ENCODE measurements at places on chromosomes 13 and 19. TPM values are rescaled to one million over a fixed set of nuclear protein-coding genes. Genes with fewer than 3 reads are reported as not detected.

Gene CYP2A6
- not detected for polyA plus RNA-seq

Gene TIMM13
- 76.9 TPM for polyA plus RNA-seq

Gene IZUMO1
- 0.03 TPM for polyA plus RNA-seq

Gene SOX1
- polyA plus RNA-seq, result not detected

Gene ATXN8OS
- polyA plus RNA-seq, result not detected

Gene CERS1
- polyA plus RNA-seq, result 7.3 TPM

Gene TRIM13
- 8.3 TPM for polyA plus RNA-seq

DNA sequence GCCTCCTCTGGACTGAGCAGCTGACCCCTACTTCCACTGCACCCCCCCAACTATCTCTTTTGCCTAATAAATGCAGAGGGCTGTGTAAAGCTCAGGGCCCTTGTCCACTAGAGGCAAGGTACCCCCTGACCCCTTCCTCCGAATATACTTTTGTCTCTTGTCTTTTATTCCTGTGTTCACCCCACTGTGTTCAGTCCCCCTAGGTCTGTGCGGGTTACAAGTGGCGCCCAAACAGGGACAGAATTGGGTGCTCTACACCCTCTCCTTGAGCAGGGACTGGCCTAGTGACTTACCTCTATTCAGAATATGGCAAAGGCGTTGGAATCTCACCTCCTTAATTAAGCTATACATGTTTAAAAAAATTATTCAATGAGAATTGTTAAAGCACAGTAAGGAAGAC, 15.0 kb downstream of the ZNF350 start:
- H3K36me3 ChIP-seq, result peaks cover 84% of the 10 kb centered on the region
- H3K27ac ChIP-seq, result no peak overlapping the region
- no peaks in the 10 kb centered on the region for H3K27me3 ChIP-seq

GRCh38 chr19:1475751-1476437, 3.1 kb downstream of the C19orf25 start:
- H3K4me3 ChIP-seq, result no peak overlapping the region
- peaks cover 16% of the 10 kb centered on the region for H3K4me1 ChIP-seq
- H3K27ac ChIP-seq, result no peak overlapping the region

DNA sequence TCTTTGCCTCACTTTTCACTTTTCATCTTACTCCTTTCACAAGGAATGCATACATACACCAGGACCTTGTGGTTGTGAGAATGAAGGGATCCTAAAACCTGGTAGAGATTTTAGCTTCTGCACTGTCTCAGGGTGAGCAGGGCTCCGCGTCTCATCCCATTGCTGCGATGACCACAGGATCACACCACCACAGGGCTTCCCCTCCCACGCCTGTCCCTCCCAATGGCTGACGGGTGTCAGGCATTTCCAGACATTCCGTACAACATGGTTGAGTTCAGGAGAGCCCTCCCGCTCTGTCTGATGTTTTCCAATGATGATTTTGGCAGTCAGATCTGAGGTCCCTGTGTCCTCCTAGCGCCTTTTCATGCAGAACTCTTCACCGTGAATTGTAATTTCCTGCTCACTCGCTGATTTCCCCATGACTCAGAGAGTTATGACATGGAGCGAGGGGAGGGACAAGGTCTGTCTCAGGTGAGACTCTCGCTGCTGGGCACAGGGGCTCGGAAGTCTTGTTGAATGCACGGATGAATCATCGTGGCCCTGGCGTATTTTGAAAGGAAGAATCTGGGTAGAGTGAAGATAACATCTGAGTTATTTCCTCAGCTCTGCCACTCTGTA, 102.8 kb downstream of the TEX29 start:
- H3K27ac ChIP-seq, result no peak overlapping the region
- peaks cover 69% of the 10 kb centered on the region for H3K27me3 ChIP-seq
- no peaks in the 10 kb centered on the region for H3K36me3 ChIP-seq
- H3K4me1 ChIP-seq, result no peaks in the 10 kb centered on the region
- no peak for DNase-seq
- no peak overlapping the region for H3K4me3 ChIP-seq

DNA sequence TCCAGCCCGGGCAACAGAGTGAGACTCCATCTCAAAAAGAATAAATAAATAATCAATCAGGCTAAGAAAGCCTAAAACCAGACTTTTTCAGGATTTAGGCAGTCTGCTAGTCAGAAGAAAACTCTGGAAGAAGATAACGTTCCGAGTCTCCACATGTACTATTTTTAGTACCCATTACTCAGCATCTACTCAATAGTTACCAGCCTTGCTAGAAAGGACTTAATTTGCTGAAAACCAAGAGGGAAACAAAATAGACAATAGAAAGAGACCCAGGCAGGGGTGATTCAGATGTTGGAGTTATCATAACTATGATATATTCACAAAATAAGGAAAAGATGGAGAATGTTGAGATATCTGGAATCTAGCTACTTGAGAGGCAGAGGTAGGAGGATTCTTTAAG, 3.6 kb upstream of the LIN7B start:
- peaks cover 40% of the 10 kb centered on the region for H3K36me3 ChIP-seq
- H3K27ac ChIP-seq, result no peak overlapping the region
- DNase-seq, result no peak
- no peak overlapping the region for H3K4me3 ChIP-seq
- H3K4me1 ChIP-seq, result peaks cover 13% of the 10 kb centered on the region
- no peaks in the 10 kb centered on the region for H3K27me3 ChIP-seq

GRCh38 chr19:33094436-33095067, 13.6 kb downstream of the GPATCH1 start:
- peaks cover 42% of the 10 kb centered on the region for H3K36me3 ChIP-seq
- no peak overlapping the region for H3K4me3 ChIP-seq
- DNase-seq, result no peak
- H3K27me3 ChIP-seq, result no peaks in the 10 kb centered on the region
- H3K4me1 ChIP-seq, result no peaks in the 10 kb centered on the region

DNA sequence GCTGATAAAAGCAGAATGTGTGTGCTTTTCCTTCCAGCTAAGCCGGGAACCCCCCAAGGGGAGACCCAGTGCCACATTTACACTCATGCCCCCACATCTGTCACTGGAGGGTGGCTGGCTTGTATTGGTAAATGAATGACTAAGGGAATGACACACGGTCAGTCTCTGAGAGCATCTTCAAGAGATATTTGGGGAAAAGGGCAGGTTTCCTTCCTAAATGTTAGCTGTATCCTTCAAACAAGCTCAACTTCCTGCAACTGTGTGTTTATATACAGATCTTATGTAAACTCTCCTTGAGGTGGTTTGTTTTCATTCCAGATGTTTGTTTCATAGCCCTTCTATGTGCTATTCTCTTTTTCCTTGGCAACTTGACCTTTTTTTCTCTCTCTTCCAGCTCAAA, 192.6 kb downstream of the COL4A1 start:
- H3K4me1 ChIP-seq, result no peaks in the 10 kb centered on the region
- H3K27ac ChIP-seq, result no peak overlapping the region
- no peak for DNase-seq

DNA sequence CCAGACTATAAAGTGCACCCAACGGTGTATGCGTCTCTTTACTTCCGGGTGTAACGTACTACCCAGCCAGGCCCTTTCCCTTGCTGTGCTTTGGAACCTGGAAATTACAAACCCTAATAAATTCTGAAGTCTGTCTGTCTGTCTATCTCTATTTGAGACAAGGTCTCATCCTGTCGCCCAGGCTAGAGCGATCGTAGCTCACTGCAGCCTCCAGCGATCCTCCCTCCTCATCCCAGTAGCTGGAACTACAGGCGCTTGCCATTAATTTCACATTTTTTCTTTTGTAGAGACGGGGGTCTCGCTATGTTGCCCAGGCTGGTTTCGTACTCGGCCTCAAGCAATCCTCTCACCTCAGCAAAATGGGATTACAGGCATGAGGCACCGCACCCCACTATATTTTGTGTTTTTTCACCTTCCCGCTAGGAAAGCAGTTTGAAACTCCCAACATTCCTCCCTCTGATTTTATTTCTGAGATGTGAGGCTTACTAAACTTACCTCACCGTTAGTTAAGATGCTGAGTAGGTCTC, 469 bp upstream of the RNF6 start:
- peaks cover 10% of the 10 kb centered on the region for H3K4me1 ChIP-seq
- H3K4me3 ChIP-seq, result peak overlapping the region; percentile 82
- H3K36me3 ChIP-seq, result peaks cover 31% of the 10 kb centered on the region
- peak overlapping the region; percentile 95 for H3K27ac ChIP-seq
- H3K27me3 ChIP-seq, result no peaks in the 10 kb centered on the region

DNA sequence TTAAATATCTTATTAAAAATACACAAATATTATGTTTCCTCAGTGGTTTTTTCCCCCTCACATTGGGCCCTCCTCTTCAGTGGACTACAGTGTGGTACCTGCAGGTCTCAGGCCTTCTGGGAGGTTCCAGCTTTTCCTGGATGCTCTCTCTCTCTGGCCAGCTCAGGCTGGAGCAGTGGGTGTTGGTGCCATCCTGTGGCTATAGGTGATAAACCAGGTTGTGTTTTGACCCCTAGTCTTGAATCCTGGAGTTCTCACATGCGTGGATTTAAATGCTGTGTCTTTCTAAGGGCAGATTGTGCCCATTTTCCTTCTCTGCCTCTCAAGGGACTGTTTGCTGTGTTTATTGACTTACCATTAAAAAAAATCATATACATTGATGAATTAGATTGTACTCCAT, 41.2 kb upstream of the ZNF527 start:
- peak; percentile 32 for DNase-seq
- H3K4me3 ChIP-seq, result no peak overlapping the region
- H3K36me3 ChIP-seq, result peaks cover 61% of the 10 kb centered on the region

DNA sequence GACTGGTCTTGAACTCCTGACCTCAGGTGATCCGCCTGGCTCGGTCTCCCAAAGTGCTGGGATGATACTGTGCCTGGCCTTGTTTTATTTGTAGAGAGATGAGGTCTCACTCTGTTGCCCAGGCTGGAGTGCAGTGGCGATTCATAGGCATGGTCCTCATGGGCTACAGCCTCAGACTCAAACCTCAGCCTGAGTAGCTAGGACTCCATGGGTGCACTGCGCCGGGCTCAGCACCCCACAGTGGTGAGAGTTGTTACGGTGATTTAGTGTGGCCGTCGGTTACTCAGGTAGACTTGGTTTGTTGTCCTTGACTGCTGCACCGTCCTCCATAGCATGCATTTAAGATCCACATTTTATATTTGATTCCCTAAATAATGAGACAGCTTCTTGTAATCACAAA, 80.7 kb downstream of the SLC6A16 start:
- no peaks in the 10 kb centered on the region for H3K4me1 ChIP-seq
- H3K27ac ChIP-seq, result no peak overlapping the region
- H3K4me3 ChIP-seq, result no peak overlapping the region
- H3K27me3 ChIP-seq, result peaks cover 21% of the 10 kb centered on the region
- no peak for DNase-seq
- no peaks in the 10 kb centered on the region for H3K36me3 ChIP-seq

DNA sequence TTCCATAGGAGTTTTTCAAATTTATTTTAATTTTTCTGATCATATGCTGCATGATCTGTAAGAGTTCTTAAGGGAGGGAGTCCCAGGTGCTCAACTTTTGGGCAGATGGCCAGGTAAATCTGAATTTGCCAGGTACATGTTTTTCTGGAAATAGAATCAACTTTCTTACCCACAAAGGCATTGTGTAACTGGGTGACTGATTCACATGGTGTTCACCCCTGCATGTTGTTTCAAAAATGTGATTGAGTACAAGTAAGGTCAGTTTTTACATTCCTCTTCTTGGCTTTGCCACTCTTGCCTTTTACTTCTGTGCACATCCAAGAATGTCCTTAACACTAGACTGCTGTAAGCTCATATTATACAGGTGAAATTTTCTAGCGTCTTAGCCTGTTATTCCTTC, 30.4 kb downstream of the RB1 start:
- no peak overlapping the region for H3K4me3 ChIP-seq
- no peaks in the 10 kb centered on the region for H3K36me3 ChIP-seq
- H3K27ac ChIP-seq, result no peak overlapping the region
- H3K27me3 ChIP-seq, result no peaks in the 10 kb centered on the region
- H3K4me1 ChIP-seq, result no peaks in the 10 kb centered on the region
- no peak for DNase-seq

DNA sequence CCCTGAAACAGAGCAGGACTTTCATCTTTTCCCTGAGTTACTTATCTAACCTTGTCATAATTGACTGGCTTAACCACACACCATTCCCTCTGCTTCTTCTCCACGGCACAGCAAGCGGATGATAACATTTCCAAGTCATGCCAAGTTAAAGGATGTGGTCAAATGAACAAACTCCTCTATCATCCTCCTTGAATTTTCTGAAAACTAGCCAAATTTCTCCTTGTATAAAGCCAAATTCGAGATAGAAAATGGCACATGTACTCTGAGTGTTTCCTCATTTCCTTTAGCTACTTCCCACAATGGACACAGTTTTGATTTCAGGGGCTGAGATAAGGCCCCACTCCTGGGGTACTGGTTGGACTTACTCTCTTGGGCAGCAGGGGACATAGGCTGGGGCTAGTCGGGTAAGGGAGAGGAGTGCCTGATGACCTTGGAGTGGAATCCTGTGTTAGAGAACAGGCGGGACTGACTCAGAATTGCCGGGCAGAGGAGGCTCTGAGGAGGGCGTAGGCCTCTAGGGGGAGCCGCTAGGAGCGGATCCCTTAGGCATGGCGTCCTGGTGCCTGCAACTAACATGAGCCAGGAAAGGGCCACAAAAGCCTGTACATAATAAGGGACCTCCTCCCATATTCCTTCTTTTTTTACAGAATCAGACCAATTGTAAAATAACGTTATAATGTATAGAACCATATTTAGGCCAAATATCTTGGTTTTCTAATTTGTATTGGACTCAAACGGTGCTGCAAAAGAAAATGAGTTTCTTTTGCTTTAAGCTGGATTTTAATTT, 20.3 kb upstream of the TMTC4 start:
- H3K36me3 ChIP-seq, result no peaks in the 10 kb centered on the region
- H3K4me1 ChIP-seq, result no peaks in the 10 kb centered on the region
- no peaks in the 10 kb centered on the region for H3K27me3 ChIP-seq
- H3K4me3 ChIP-seq, result no peak overlapping the region
- peak; percentile 58 for DNase-seq
- H3K27ac ChIP-seq, result no peak overlapping the region

DNA sequence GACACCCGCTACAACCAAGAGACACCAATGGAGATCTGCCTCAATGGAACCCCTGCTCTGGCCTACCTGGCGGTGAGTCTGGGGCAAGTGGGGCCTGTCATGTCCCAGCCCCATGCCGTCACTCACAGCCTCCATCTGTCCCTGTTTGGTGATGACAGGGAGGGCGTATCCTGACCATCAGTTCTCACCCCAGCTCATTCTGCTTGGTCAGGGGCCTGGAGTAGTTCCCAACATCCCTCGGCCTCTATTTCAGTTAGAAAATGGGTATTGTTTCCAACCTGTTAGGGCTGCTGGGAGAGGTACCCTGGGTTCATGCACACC, 18.2 kb downstream of the HIPK4 start:
- no peaks in the 10 kb centered on the region for H3K4me1 ChIP-seq
- no peak overlapping the region for H3K4me3 ChIP-seq
- no peak for DNase-seq
- no peak overlapping the region for H3K27ac ChIP-seq
